ENCODE measurements at places on chromosomes 3 and 15.
A peak's percentile ranks its signal among the peaks of the same experiment; 100 is the strongest.

DNA sequence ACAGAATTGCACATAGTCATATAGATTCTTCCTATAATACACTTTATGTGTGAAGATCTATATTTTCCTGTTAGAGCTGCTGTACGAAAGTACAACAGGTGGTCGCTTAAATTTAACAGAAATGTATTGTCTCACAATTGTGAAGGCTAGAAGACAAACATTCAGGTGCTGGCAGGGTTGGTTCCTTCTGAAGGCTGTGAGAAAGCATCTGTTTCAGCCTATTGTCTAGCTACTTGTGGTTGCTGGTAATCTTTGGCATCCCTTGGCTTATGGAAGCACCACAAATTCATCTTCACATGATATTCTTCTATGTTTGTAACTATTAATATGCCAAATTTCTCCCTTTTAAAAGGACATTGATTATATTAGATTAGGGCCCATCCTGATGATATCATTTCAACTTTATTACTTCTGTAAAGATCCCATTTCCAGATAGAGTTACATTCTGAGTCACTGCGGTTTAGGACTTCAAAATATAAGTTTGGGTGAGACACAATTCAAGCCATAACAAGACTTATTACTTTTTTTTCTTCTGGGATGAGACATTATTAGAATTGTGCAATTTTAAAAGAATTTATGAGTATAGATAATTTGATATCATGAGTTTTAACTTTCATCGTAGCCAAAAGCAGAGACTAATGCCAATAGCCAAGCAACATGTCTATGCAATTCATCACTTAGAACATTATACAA lies 248.1 kb upstream of the BCHE start:
- no peak for DNase-seq

DNA sequence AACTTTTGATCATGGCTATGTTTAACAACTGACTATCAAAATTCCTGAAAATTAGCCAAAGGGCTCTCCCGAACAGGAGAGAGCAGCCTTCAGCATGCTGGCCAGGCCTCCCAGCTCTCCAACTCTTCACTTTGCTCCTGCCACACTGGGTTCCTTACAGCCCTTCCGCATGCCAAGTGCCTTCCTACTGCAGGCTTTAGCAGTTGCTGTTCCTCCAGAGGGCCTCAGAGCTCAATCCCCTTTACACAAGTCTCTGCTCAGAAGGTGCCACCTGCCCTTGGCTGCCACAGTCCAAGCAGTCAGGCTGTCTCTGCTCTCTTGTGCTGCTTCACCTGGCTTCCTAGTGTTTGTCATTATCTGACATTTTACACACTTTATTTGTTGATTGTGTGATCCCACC lies 553.1 kb upstream of the PPP2R3A start:
- peak; percentile 1 for DNase-seq

GRCh38 chr3:113183748-113184661 lies 27.4 kb upstream of the BOC start:
- peak; percentile 22 for DNase-seq

- no peak for DNase-seq
Measured at GRCh38 chr3:164526250-164526649, 552.0 kb downstream of the SI start.

DNA sequence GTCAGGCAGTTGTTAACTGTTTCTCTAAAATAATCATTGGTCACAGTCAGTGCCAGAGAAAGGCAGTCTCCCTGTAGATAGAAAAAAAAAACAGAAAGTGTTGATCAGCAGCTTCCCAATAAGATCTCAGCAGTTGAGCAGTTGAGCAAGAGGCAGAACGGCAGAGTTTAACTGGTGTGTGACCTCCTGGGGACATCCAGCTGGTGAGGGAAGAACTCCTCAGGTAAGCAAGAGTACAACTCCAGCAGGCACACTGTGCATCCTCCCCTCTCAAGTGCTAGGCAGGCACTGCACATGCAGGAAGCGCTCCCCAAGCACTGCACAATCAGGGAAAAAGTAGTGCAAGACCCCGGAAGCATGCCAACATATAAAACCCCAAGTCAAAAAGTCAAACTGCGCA lies 1287.2 kb downstream of the NSUN3 start:
- no peak for DNase-seq

DNA sequence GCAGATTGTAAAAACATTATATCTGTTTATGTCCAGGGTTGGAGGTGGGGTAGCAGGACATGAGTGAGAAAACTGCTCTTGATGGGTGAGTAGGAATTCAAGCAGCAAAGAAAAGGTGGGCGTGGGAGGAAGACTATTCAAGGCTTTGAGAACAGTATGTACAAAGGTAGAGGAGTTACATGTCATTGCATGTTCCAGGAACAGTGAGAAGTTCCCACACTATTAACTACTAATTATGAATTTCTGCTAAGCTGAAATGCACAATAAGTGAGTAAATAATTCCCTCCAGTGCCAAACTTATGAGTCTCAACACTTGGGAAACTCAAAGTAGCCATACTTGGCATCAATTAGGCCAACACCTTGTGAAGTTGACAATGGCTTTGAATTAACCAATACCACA lies 80.1 kb downstream of the SRGAP3 start:
- DNase-seq = no peak

- no peak for DNase-seq
Measured at GRCh38 chr3:171165499-171165921, 139.0 kb upstream of the SLC2A2 start.

Measured in NB4 (cell line).